ENCODE measurements at places on chromosomes 6 and 20.

- DNase-seq = no peak
Measured at GRCh38 chr20:34570859-34571306, 12.4 kb downstream of the MAP1LC3A start.

DNA sequence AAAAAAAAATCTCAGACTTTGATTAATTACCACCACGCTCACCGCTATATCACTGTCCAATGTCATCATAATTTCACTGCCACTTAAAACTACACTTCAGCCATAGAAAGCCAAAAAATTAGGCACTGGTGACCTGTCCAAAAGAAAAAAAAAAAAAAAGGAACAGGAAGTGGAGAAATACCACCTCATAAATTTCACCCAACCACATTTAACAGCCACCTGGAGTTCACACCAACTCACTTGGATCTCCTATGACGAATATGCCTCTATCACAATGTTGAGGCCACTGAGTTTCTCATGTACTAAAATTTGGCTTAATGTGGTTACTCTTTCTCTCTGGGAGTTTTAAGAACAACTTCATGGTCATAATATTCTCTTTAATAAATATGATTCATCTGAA is 237.5 kb upstream of the RSPO3 start:
- DNase-seq = no peak

DNA sequence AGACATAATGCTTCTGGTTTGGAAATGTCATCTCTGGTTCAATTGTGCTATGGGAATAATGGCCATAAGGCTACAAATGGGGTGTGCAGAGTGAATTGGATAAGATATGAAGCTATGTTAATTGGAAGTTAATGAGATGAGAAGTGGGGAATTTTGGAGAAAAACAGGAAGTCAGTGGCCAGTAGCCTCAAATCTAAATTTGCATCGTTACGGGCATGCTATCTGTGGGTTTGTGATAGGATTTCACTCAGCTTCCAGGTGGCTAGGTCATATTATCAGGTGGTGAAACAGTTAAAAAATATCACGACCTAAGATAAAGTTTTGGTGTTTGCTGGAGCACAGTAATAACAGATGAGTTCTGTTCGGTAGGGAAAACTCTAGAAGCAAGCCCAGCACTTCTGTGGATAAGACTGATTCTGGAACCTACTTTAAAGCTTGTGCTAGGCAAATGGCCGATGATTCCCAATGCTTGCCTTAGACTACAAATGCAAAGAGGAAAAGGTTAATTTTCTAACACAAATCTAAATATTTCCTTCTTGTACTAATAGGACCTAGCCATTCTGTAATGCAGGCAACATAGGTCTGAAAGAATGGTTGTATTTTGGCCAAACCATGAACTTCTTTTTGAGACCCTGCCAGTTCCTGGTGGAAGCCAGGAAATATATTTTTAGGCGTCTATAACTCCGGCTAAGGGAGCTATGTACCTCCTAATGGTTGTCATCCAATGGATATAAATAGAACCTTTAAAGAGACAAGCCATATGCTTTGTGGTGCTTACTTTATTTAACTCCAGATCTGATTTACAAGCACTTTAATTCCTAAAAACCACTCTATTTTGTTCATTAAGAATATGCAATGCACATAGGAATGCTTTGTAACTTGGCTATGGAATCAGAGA is 111.0 kb downstream of the PLCB1 start:
- no peak for DNase-seq

- no peak for DNase-seq
Measured at GRCh38 chr6:54244430-54244829, 63.8 kb upstream of the TINAG start.
